MG63 (cell line): ENCODE measurements at places on chromosomes 7 and 10. TPM values are rescaled to one million over a fixed set of nuclear protein-coding genes. Genes with fewer than 3 reads are reported as not detected.

STK32C gene
- 25.9 and 36.6 TPM in 2 replicates for total RNA-seq

MYOZ1 gene
- total RNA-seq = not detected in 2 replicates

HOXA4 gene
- total RNA-seq = 1.5 TPM in 1 of 2 replicates, not detected in the other

PPP1R9A gene
- total RNA-seq = 1.7 and 3.1 TPM in 2 replicates

SH2D4B gene
- not detected in 2 replicates for total RNA-seq

MYO1G gene
- total RNA-seq = 0.03 TPM in 1 of 2 replicates, not detected in the other

DKK1 gene
- total RNA-seq = 403 and 429 TPM in 2 replicates

ANLN gene
- 108 and 160 TPM in 2 replicates for total RNA-seq

ZC3HAV1L gene
- 3.5 and 4.3 TPM in 2 replicates for total RNA-seq

GRM3 gene
- total RNA-seq = not detected in 2 replicates

GRCh38 chr7:96691702-96692101 lies 17.9 kb downstream of the SEM1 start:
- no peak for DNase-seq

DNA sequence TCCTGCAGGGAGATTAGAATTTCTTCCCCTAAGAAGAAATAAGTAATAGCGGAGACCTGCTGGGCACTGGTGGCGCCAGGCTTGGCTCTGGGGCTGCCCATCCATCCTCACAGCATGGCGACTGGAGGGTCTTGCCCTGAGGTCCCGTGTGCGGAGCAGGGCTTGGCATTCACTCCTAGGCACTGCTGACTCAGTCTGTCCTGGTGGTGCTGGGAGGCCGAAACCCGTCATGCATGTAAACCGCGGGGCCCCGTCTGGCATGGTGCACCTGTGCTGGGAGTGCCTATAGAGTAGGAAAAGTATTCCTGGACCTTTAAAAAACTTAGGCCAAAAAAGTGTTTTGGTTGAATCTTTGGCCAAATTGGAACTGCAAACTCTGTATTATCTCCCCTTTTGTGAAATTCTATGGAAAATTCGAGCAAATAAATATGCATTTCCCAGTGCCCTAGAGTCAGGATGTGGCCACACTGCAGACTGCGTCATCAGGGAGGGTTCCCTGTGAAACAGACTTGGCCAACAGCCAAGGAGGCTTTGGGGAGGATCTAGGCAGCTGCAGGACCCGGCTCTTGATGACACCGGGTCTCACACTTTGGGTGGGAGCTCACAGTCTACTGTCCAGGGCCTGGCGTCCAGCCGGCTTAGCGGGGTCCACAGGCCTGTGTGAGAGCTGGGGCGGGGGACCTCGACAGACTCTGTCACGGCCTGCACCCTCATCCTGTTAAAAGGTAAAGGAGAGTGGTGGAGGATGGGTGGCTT lies 122.3 kb downstream of the VIPR2 start:
- no peak for DNase-seq

DNA sequence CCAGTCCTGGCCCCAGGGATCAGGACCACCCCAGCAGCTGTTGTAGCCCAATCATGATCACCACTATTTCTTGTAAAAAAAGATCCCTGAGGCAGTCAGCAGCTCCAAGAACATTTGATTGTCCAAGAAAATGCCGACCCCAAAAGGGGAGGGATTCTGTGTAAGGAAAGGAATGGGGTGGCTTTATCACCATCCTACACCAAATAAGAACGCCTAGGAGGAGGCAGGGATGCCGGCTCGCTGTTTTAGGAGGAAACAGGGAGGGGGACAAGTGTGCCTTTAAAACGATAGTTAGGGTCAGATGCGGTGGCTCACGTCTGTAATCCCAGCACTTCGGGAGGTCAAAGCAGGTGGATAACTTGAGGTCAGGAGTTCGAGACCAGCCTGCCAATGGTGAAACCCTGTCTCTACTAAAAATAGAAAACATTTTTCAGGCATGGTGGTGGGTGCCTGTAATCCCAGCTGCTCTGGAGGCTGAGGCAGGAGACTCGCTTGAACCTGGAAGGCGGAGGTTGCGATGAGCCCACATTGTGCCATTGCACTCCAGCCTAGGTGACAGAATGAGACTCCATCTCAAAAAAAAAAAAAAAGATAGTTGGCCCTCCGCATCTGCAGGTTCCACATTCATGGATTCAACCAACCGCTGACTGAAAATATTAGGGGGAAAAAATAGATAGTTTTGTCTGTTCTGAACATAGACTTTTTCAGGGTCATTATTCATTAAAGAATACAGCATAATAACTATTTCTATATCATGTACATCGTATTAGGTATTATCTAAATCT lies 63.6 kb downstream of the PDIA4 start:
- no peak for DNase-seq

- DNase-seq = no peak
Observed at GRCh38 chr10:125134916-125135770, 25.2 kb downstream of the CTBP2 start.

DNA sequence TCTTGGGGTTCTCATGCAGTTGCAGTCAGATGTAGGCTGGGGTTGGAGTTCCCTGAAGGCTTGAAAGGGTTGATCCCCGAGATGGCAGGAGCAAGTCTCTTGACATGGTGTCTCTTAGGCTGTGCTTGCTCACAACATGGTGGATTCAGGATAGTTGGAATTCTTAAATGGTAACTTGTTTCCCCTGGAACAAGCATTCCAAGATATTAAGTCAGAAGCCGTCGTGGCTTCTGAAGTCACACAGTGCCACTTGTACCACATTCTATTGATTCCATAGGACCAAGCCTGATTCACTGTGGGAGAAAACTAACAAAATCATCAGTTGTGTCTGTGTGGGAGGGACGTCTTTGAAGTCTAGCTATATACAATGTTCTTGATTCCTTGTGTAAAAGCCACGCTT lies 3.5 kb upstream of the SLC35B4 start:
- no peak for DNase-seq

DNA sequence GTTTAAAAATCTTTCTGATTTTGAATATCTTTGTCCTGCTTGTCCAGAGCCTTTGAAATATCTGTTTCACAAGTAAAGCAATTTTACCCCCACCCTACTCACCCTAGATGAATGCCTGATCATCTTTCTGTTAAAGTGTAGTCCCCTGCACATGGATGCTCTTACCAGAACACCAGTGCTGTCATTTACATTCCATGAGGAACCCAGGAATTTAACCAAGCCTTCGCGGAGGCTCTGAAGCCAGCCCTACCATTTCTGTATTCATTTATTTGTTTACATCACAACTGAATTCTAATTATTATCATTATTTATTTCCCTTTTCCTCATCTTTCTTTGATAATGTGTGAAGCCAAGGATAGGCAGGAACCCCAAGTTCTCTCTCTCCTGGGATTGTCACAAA lies 167.8 kb upstream of the MYO3A start:
- DNase-seq = no peak

- DNase-seq = no peak
Observed at GRCh38 chr7:33581236-33581635, 324.1 kb upstream of the BMPER start.

DNA sequence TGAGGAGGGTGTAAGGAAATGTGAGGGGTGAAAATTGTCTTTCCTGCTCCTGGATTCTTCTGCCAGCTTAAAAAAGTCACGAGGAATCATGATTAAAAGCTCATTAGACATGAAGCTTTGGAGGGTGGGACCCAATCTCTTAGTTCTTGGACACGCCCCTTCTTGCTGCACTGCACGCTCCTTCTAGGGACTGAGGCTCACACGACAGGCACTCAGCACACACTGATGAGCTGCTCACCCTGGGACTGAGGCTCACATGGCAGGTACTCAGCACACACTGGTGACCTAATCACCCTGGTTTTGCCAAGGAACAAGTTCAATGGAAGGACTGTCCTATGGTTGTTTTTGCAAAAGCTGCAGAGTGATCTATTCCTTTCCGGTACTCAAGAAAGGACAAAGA lies 65.8 kb upstream of the ELMO1 start:
- no peak for DNase-seq

DNA sequence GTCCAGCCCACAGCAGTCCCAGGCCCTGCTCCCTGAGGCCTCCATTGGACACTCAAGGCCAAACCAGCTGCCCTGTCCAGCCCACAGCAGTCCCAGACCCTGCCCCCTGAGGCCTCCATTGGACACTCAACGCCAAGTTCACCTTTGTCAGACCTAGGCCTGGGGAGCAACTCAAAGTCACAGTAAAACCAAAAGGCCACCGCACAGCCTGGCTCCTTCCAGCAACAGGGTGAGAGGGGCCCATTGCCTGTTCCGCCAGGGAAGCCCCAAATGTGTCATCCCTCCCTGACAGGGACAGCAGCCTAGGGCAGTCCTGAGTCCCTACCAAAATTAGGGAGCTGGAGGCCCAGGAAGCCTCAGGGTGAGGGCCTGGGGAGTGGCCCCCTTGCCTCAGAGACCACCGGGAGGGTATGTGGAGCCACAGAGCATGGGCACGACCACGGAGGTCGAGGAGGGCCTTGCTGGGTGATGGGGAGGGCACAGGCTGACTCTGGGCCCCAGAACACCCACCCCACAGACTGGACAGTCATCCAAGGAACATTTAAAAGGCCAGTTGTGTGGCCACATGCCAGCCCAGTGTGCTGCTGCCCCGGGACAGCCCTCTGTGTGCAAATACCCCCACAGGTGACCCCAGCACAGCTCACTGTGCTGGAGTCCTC lies 66.5 kb upstream of the PPP2R2D start:
- DNase-seq = no peak

- no peak for DNase-seq
Observed at GRCh38 chr7:50389961-50390360, 60.2 kb downstream of the FIGNL1 start.

DNA sequence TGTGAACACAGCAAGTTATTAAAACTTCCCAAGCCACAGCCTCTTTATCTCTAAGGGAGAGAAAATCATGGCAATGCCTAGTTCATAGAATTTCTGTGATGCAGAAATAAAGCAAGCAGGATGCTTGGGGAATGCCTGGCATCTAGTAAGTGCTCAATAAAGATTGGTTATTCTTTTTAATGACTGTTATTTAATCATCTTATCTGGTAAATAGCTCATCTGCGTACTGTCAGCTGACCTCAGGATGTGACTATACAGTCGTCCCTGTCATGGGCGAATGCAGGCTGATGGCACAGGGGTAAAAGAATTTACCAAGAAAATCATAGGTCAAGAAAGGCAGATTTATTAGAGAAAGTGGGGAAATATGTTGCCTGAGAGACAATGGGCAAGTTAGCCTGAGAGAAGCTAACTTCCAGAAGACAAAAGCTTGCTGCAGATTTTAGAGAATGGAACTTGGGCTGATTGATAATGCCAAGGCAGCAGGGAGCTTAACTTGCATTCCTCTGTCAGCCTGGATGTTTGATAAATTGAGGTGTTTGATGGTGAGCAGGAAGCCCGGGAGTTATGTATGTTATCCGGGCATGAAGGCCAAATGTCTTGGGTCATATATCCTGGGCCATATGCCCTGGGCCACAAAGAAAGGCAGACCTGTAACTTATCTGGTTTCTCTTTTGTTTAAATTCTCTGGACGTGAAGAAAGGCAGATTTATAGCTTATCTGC lies 126.0 kb downstream of the KCNMA1 start:
- no peak for DNase-seq

DNA sequence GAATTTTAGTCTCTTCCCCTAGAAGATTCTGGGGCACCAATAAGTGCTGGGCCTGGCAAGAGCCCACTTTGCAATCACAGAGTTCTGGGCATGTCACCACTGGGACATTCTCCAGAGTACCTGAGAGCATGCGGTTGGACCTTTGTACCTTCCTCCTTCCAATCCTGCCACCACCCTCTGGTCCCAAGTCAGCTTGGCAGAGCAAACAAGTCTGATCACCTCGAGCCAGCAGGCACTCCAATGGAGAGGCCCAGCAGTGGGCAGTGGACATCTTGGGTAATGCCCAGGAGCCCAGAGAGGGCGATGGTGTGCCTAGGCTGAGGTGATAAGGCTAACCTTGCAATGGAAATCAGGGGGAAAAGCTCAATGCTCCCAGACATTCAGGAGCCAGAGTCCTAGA lies 43.4 kb downstream of the SH3PXD2A start:
- DNase-seq = no peak

DNA sequence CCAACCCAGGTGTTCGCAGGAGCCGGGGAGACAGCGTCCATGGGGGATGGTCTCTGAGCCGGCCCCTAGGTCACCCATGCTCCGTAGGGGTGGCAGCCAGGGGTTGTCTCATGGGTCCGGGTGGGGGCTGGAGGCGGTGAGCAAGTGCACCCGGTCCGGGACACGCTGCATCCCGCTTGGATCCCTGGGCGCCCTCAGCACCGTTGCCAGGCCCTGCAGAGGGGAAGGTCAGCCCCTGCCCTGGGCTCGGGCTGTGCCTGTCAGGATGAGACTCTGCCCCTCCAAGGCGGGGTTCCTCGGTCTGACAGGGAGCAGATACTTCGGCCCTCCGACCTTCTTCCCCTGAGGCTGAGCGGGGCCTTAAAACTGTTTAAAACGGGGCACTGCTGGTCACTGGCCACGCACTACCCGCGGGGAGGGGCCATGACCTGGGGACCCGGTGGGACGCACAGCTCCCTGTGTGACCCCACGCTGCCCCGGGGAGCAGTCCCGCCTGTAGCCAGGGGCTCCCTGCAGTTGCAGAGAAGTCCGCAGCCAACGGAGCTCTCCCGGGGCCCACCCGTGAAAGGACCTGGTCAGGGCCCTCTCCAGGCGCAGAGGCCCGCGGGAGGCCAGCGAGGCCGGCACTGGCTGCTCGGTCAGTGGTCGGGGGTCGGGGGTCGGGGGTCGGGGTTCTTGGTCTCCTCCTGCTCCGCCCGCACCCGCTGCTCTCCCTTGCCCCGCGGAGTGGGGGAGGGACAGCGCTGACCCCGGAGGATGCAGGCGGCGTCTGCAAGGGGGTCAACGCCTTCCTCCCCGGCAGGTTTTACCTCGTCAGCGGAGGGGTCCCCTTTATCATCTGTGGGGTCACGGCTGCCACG lies 33.4 kb upstream of the KNDC1 start:
- DNase-seq = no peak

- DNase-seq = no peak
Observed at GRCh38 chr10:72053690-72054089, 34.7 kb downstream of the SPOCK2 start.

DNA sequence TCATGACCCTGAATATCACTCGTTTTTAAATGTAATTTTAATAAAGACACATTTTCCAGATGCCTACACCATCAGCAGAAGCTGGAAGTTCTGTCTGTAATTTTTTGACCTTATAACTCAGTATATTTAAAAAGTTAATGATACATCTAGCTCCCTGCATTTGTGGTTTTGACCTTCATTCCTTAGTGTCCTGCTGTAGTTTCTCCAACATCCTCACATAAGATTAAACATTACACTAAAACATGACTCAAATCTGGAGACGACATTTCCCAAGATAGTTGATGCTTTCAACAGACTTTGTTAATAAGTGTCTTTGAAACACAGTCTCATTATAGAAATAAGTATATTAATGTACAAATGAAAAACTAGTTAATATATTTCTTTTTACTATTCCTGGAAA lies 363.1 kb downstream of the POM121L12 start:
- DNase-seq = no peak

GRCh38 chr7:103592844-103593243 lies 146.8 kb upstream of the SLC26A5 start:
- no peak for DNase-seq

GRCh38 chr10:116707981-116708380 lies 34.4 kb downstream of the HSPA12A start:
- no peak for DNase-seq

GRCh38 chr7:1762238-1762945 lies 92.3 kb downstream of the ELFN1 start:
- DNase-seq = no peak

- DNase-seq = no peak
Observed at GRCh38 chr10:132886211-132887099, 55.9 kb downstream of the CFAP46 start.
